Hematopoietic multipotent progenitor cell treated with erythropoietin and hydrocortisone succinate and interleukin-3 and kit ligand, for 15 days (in vitro differentiated cells): ENCODE measurements at places on chromosomes 2 and 18.

GRCh38 chr2:151770995-151771394, 36.7 kb upstream of the NEB start:
- DNase-seq = no peak

GRCh38 chr2:42224422-42225067, 55.4 kb downstream of the EML4 start:
- no peak for DNase-seq

DNA sequence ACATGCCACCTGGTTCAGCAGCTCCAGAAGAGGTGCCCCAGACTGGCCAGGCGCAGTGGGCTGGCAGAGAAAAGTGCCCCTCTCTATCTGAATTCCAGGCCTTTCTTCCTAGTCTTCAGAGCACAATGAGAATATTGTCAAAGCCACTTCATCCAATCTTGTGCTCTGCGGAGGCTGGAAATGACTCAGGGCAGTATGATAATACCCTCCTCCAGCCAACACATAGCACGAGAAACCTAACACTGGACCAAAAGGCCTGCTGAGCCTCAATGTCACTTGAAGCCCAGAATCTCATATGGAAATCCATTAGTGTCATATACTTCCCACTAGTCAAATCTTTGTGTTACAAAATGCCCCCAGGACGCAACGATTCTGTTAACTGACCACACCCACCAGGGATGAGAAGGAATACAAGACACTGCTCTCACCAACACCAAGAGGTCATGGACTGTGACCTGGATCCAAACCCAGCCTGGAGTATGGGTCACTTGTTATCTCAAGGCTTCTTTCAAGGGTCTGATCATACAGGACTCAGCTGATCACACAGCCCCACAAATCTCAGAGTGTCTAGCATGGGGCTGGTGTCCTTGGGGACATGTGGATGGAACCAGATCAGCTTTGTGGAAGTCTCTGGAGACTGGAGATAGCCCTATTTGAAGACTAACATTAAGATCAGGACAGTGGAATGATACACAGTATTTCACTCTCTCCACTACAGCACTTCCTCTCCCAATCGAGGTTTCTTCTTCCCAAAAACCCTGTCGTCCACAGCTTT, 10.1 kb downstream of the KIF3C start:
- DNase-seq = no peak

DNA sequence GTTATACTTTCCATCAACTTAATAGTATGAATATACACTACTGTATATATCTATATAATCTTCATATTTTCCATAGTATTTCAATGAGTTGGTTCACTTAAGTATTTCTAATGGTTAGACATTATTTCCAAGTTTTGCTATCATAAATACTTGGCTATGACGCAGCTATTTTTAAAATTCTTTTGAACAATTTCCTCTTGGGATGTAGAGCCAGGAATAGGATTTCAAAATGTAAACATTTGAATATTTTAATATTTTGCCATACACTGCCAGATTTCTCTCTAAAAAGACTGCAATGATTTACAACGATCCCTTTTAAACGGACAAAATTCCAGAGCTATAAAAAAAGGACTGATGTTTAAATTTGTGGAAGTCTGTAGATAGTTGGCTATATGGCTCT, 95.6 kb downstream of the NUP35 start:
- DNase-seq = no peak

DNA sequence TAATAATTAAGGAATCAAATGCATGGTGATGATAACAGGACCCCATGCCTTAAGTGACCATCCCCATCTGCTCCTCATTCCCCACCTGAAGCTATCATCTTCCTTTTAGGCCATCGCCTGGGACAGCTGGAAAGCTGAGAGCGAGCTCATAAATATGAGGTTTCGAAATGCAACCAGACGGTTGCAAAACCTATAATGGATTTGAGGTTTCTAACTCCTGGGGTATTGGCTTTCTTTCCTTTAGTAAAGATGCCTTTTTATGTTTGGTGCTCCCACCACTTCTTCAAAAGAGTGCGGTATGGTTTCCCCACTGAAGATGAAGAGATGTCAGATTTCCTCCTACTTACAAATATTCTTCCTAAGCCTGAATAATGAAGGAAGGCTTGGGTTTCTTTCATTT, 1589.5 kb upstream of the PIK3C3 start:
- DNase-seq = no peak

DNA sequence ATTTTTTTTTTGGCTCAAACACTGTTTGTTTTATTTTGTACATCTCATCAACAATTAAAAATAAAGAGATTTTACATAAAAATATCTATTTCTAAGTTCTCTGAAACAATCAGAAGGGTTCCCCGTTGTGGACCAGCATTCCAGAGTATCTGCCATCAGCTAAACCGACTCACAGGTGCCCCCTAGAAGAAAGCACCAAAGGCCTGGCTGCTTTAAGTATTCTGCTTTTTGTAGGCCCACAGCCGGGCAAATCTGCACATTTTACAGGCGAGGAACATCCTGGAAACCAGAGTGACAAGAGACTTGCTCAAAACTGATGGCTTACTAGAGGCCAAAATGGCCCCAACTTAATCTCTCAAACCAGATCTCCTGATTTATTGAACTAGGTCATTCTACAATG, 82.2 kb upstream of the SETBP1 start:
- no peak for DNase-seq

GRCh38 chr2:203689426-203690116, 16.9 kb upstream of the CD28 start:
- DNase-seq = no peak

GRCh38 chr2:86081724-86082123, 24.0 kb downstream of the POLR1A start:
- DNase-seq = no peak

DNA sequence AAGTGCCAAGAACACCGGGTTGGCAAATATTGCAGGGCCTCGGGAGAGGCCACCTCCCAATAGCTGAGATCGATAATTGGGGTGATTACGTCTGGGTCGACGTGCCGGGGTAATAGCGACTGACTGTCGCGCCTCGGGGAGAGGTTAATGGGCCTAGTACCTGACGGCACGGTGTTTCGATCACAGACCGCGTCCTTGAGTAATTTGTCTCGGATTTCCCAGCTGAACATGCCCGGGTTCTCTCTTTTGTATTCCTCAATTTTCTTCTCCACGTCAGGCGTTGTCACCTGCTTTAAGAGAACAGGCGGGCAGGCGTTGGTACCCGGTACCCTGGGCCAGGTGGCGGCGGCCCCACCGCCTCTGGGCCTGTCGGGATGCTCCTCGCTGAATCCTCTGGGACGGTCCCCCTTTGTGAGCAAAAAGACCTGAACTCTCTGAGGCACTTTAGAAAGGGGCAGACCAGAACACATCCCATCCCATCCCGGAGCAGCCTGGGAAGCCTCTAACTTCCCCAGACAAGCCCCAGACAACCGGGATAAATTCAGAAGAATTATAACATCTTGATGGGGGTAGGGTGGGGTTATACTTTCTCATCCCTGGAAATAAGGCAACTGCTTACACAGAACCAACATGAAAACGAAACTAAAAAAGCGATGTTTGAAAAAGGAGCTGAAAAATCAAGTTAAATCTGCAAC, 3.3 kb downstream of the PAX3 start:
- DNase-seq = no peak

DNA sequence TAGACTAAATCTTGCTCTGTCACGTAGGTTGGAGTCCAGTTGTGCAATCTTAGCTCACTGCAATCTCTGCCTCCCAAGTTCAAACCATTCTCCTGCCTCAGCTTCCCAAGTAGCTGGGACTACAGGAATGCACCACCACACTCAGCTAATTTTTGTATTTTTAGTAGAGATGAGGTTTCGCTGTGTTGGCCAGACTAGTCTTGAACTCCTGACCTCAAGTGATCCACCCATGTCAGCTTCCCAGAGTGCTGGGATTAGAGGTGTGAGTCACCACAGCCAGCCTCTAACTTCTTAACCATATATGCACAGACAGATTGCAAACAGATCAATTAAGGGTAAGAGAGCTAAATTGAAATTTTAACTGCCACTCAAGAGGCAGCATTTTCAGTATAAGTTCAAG, 22.1 kb upstream of the CNGA3 start:
- DNase-seq = no peak

DNA sequence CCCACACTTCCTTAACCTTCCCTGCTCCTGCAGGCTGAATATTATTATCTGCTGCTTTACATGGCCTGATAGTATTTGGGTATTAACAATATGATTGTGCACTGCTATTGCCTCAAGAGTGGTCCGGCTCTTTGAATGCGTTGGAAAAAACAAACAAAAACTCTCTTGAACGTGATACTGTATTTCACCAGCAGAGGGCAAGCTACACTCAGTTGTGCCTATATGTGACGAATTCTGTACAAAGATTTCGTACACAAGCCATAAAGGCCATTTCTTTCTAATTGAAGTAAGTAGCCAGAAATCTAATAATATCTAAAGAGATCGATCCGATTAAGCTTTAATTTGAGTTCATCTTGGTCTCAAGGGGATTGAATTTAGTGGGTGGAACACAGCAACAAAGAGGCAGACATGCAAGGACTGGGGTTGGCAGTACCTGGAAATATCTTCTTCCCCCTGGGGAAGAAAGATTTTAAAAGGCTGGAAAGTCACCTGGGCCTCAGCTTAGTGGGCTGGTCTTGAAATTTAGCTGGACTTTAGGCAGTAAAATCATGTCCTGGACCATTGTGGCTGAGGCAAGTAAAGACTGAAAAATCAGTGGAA, 49.3 kb upstream of the RAB6D start:
- DNase-seq = peak; percentile 40

GRCh38 chr2:43701111-43701510, 24.9 kb upstream of the C1GALT1C1L start:
- no peak for DNase-seq

DNA sequence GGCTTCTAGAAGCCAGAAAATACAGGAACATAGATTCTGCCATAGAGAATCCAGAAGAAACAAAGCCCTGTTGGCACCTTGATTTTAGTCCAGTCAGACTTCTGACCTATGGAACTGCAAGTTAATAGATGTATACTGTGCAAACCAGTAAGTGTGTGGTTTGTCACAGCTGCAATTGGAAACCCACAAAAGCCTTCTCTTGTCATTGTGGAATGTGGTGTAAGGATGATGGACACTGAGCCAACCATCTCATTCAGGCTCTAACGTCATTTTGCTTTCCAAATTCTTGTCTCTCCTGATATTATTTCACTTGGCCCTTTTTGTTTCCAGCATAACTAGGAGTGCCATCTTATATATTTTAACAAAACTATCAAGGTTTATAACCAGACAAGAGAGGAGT, 369.5 kb upstream of the SMIM21 start:
- no peak for DNase-seq

DNA sequence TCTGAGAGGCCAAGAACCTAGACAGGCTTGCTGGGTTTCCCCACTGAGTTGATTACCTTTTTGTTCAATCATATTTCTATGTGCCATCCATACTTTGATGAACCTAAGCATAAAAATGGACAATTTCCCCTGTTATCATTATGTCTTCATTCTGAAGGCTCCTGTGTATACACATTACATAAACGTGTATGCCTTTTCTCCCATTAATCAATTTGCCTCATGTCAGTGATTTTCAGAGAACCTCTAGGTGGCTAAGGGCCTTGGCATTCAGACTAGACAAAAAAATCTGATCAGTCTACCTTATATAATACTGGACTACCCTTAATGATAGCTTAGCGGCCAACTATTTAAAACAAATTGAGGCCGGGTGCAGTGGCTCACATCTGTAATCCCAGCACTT, 4.1 kb upstream of the PEX13 start:
- no peak for DNase-seq

DNA sequence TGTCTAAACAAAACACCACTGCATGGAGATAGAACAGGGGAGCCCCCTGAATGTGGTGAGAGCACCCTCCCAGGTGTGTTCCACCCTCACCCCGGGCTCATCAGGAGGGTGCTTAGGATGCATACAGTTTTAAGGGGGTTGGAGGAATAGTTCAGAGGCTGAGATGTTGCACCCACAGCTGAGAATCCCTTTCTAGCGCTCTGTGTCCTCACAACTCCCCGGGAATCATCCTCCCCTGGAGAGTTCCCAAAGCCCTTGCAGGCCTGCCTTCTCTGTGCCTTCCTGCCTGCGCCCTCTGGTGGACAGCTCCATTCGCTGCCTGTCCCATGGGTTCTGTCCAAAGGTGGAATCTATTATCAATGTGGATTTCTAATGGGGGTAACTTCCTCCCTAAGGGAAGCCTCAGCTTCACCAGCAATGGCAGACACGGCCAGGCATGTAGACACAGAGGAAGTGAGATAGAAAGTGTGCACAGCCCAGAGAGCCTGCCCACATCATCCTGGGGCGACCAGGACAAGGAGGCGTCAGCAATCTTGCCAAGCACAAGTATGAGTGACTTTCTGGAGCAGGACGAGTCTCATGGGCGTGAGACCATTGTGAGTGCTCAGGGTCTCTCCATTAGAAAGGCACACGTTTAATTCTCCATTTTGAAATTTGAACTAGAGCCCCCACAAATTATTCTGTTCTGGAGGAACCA, 1.2 kb upstream of the UGT1A5 start:
- DNase-seq = peak; percentile 58

DNA sequence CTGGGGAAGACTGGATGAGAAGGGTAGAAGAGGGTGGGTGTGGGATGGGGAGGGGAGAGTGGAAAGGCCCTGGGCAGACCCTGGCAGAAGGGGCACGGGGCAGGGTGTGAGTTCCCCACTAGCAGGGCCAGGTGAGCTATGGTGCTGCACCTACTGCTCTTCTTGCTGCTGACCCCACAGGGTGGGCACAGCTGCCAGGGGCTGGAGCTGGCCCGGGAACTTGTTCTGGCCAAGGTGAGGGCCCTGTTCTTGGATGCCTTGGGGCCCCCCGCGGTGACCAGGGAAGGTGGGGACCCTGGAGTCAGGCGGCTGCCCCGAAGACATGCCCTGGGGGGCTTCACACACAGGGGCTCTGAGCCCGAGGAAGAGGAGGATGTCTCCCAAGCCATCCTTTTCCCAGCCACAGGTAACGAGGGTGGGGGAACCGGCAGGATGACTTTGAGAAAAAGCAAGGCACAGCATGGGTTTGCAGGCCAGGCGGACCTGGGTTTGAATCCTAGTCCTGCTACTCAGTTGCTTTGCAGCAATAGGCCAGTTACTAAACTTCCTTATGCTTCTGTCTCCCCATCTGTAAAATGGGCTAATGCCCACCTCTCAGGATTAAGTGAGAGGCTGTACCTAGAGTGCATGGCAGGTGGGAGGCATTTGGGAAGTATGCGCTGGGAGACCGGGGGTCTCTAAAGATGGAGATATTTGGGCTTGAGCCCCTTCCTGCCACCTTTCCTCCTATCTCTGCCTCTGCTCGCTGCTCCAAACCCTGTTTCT, at the start of gene INHA:
INHA (plus strand) TSS at position 74 of the 765 bp plus-strand sequence; CDS start at position 139, 65 bp downstream.
- DNase-seq = no peak

- no peak for DNase-seq
These were observed 199.7 kb downstream of the ADCYAP1 start for GRCh38 chr18:1104181-1104881.

DNA sequence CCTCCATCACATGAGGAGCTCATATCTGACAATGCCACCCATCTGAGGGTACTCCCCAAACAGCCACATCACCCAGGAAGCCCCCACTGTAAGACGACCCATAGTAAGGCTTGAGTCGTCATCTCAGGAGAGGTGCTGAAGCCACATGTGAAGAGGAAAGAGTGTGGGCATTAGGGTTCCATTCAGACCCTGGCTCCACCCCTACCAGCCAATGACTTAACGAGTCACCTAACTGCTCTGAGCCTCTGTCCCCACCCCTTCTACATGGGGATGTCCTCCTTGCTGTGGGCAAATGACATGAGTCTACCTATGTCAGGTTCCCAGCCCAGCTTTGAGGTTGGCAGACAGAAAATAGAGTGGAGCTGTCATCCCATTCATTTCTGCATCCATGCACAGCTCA, 46.3 kb downstream of the C1QL2 start:
- DNase-seq = no peak

GRCh38 chr2:162646794-162647193, 191.8 kb downstream of the KCNH7 start:
- no peak for DNase-seq
